Neural progenitor cell (in vitro differentiated cells): ENCODE measurements at places on chromosomes 7 and 10.

- peak; percentile 81 for DNase-seq
These were observed 212.4 kb upstream of the YAE1 start for GRCh38 chr7:39353615-39354376.

- DNase-seq: no peak
These were observed 76.0 kb downstream of the DIP2C start for GRCh38 chr10:613271-614138.

DNA sequence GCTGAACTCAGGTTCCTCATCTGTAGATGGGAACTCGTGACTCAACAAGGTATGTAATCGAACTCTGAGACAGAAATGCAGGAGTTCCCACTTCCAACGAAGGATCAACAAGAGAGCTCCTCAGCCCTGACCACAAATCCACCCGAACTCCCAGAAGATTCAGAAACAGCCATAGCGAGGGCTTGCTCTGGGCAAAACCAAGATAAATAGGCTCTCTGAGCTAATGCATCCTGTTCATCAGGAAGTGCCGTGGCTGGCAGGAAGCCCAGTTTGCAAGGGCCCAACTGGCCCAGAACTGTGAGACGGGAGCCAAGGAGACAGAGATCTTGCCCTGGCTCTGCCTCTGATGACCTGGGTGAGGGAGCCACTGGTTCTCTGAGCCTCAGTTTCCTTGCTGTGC is 141.7 kb upstream of the PFKP start:
- no peak for DNase-seq

DNA sequence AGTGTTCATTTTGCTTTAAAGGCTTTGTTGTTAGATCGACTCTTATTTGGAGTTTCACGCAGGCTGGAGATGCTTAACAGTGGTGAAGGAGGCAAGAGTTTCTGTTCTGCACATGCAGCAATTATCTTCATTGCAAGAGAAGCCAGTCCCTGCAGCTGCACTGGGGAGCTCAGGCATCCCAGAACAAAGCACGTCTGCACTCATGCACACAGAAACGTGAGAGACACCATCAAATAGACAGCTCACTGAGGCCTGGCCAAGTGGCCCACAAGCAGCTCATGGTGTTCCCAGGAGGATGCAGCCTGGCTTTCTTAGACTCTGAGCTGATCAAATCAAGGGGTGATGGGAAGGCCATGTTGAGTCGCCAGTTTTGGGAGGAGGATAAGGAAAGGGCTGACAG is 246.1 kb downstream of the CREB5 start:
- DNase-seq: peak; percentile 38

DNA sequence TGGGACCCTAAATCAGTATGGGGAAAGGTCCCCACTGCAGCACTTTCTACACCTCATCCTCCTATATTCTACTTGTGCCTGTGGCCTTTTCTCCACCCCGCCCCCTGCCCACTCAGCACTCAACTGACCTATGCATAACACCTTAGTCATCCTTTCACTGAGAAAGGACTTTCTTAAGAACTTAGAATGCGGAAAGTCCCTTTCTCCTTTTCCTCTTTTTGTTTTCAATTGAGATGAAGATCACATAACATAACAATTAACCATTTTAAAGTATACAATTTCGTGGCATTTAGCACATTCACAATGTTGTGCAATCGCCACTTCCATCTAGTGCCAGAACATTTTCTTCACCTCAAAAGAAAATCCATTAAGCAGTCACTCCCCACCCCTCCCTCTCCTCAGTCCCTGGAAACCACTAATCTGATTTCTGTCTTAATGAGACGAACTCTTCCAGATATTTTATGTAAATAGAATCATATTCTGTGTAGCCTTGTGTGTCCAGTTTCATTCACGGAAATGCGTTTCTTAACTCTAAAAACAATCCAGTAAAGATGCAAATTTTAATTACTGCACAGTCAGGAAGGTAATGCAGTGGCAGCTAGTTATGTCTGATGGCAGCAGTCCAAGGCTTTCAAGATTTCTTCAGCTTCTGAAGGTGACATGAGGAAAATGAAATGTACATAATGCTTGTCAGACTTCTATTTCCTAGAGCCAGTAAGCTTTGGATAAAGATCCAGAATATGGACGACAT is 41.7 kb downstream of the FAS start:
- DNase-seq: no peak

DNA sequence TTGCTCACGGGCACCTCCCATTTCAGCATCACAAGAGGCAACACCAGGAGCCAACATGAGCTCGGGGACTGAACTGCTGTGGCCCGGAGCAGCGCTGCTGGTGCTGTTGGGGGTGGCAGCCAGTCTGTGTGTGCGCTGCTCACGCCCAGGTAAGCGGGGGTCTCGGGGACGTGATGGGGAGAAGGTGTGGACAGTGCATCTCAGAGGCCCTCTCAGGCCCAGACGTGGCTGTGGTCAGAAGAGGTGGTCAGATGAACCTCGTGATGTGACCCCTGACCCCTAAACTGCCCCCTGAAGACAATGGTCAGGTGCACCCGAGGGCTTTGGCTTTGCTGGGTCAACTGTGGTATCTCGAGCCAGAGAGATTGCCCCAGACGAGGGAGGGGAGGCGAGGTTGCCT is 6.1 kb downstream of the LAT2 start:
- DNase-seq: no peak

GRCh38 chr10:50369931-50370330 is 118.6 kb upstream of the ASAH2 start:
- DNase-seq: no peak

DNA sequence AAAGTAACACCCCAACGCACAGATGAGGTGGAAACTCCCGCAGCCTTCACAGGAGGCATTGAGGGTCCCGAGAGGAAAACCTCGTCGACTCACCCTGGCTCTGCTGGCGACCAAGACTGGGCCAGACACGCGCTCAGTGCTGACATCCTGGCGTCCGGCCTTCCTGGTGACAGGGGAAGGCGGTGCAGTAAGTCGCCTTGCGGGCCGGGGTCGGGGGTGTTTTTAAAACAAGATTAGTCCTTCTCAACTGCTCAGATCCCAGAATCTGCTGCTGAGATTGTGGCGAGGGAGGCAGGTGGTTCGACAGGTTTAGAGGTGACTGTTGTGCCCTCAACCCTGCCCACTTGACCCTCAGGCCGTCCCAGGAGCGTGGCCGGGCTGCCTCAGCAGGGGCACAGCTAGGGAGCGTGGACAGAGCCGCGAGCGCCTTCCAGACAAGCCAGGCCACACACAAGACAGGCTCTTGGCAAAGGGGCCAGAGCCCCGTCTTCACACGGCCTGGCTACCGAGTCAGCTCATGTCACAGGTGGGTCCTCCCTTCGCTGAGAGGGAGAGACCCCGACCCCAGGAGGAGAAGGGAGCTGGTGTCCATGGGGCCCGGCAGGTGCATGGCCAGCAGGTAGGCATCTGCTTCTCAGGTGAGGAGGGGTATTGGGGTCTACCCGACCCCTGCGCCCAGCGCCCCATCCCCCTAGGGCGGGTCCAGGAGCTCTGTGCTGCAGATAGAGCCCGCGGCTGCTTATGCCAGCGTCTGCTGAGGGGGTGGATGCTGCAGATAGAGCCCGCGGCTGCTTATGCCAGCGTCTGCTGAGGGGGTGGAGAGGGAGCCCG is 81.6 kb downstream of the DNAJB6 start:
- DNase-seq: no peak

GRCh38 chr10:36493516-36493880 is 631.9 kb upstream of the ANKRD30A start:
- DNase-seq: no peak

- DNase-seq: no peak
These were observed 56.1 kb downstream of the AUTS2 start for GRCh38 chr7:69654381-69654780.

- no peak for DNase-seq
These were observed 111.3 kb downstream of the CABCOCO1 start for GRCh38 chr10:61774031-61774430.

GRCh38 chr7:50710441-50711154 is 72.1 kb downstream of the GRB10 start:
- no peak for DNase-seq

- no peak for DNase-seq
These were observed 30.0 kb upstream of the MSRB2 start for GRCh38 chr10:23065181-23065948.

DNA sequence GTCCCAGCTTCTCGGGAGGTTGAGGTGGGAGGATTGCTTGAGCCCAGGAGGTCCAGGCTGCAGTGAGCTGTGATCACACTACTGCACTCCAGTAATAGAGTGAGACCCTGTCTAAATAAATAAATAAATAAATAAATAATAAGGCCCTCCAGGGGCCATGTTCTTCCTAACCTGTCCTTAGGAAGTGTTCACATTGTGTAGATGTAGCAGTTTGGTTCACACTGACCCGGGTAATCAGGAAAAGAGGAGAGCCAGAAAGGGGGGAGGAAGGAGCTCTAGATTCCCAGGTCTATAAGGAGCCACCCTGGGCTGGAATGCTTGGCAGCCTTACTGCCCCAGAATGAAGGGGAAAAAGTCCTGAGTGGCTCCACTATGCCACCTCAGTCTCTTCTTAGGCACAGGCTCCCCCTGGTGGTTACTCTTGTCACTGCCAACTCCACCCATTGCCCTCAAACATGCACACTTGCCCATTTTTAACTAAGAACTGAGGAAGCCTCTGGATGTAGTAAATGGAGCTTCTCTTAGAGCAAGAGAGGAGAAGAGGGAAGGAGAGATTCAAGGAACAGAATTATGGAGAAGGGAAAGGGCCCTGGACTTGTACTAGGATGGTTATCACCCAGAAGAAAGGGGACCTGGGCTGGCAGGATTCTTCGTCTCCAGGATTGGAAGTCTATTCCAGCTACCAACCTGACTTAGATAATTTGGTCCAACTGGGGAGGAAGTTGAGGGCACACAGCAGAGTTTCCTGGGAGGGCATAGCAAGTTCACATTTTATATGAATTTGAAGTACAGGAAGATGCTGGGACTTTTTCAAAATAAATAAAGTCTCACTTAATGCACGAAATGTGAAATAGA is 7.8 kb downstream of the HPS6 start:
- peak; percentile 86 for DNase-seq

DNA sequence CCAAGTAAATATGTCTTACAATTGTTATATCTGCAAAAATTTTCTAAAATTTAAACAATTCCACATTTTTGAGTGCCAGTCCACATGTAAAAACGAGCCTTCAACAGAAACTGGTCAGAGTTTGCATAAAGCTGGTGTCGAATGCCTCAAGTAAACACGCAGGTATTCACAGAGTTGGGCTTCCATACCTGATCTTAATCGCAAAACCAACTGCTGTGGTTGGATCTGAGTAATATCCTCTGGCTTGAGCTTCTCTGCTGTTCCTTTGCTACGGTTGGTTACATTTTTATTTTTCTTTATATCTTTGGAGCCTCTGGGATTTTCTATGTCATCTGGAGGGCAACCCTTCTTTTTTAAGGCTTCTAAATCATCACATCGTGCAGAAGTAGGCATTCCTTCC is 28.4 kb downstream of the ITGB1 start:
- no peak for DNase-seq

DNA sequence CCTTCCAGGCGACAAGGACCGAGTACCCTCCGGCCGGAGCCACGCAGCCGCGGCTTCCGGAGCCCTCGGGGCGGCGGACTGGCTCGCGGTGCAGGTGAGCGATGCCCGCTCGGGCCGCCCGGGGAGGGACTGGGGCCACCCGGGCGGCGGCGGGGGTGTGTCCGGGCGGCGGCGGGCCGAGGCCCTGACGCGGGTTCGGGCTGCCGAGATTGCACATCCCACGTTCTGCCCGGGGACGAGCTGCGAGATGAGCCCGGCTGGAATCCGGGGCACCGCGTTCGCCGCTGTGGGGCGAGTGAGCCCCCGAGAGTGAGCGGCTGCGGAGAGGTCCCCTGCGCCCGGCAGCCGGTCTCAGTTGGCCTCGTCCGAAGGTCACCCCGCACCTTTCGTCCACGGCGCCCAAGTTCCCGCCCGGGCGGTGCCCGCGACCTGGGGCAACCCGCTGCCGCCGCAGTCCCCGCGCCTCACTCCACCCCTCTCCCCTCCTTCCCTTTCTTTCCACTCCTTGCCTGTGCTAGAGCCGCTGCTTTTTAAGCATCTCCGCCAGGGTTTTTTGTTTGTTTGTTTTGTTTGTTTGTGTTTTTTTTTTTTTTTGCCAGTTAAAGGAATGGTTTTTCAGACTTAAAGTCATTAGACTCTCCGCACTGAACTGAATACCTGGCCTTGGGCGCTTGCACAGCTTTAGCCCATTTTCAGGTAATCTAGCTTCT is 515 bp downstream of the RALA start:
- peak; percentile 50 for DNase-seq

DNA sequence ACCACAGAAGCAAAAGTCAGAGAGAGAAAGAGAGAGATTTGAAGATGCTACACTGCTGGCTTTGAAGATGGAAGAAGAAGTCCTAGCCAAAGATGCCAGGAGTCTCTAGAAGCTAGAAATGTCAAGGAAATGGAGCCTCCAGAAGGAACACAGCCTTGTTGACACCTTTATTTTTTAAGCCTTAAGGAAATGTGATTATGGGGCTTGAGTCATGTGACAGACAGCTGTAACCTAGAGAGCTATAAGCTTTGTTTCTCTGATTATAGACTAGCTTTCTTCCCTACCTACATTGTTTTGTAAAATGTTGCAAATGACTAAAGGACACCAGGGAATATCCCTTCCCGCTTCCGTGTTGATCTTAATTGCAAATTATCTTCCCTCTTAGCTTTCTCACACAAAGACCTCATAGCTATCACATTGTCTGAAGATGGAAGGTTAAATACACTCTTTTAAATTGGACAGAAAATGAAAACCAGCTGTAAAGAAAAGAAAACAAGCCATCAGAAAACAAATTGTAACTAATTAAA is 199.9 kb downstream of the ARHGAP12 start:
- no peak for DNase-seq

DNA sequence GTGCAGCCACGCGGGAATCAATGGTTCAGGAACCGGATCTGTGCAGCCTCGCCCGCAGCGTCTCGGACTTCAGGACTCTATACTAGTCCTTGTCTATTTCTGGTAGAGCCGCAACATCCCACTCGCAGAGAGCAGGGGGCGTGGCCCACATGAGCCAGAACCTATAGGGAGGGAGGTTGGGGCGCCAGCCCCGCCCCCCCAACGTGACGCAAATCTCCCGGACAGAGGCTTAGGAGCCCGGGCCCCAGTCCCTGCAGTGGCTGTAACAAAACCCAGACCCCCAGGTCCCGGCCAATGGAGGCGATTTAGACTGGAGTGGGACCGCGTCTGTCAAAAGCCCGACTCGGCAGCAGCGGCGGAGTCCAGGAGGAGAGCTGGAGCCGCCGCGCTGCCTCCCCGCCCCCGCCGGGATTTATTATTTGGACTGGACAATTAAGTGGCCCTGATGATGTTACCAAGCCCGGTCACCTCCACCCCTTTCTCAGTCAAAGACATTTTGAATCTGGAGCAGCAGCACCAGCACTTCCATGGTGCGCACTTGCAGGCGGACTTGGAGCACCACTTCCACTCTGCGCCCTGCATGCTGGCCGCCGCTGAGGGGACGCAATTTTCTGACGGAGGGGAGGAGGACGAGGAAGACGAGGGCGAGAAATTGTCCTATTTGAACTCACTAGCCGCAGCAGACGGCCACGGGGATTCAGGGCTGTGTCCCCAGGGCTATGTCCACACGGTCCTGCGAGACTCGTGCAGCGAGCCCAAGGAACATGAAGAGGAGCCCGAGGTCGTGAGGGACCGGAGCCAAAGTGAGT is at the start of gene NKX2-3:
TSS of gene NKX2-3 (plus strand) at position 256 of the 809 bp plus-strand sequence. CDS start at position 446, 190 bp downstream.
- peak; percentile 92 for DNase-seq

GRCh38 chr10:28432210-28432676 is 100.7 kb upstream of the WAC start:
- peak; percentile 83 for DNase-seq
